ENCODE measurements at places on chromosomes 12 and 14.

DNA sequence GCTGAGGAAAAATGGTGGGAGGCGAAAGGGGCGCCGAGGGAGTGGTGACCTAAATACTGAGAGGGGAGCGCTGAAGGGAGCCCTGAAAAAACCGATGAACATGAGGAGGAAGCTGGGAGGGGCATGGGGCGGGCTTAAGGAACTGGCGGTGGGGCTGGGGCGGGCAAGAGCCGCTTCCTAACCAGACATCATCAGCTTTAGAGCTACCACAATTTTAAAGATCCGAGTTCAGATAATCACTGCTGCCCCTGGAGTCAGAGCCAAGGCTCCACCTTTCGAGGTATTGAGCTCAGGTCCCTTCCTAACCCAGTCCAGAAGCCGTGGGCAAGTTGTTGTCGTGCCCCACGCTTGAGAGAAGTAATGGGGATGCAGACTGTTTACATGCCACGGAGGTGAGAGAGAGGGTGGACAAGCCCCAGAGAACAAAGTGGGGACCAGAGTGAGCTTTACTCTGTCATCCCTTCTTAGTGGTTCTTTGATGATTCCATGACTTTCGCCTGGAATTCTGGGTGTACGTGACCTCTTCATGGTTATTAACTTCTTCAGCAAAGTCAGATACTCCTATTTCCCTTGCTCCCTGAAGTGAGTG, 393 bp downstream of the ORMDL2 start:
- DNase-seq, result no peak

- DNase-seq, result no peak
Measured at GRCh38 chr12:106360400-106360994, 2.9 kb downstream of the POLR3B start.

DNA sequence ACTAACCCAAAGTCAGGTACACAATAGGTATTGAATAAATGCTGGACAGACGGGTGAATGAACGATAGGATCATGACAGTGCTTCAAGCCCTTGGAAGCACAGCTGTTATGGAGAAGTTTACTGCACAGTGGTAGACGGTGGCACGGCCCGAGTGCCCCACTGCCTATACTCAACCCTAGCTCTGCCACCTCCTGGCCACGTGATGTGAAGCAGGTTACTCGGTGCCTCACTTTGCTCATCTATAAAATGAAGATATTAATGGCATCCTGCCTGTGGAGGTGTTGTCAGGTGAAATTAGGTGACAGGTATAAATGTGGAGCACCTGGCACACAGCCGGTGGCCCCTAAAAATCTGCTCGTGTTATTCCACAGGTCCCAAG, 5.8 kb downstream of the ASB2 start:
- DNase-seq, result no peak

DNA sequence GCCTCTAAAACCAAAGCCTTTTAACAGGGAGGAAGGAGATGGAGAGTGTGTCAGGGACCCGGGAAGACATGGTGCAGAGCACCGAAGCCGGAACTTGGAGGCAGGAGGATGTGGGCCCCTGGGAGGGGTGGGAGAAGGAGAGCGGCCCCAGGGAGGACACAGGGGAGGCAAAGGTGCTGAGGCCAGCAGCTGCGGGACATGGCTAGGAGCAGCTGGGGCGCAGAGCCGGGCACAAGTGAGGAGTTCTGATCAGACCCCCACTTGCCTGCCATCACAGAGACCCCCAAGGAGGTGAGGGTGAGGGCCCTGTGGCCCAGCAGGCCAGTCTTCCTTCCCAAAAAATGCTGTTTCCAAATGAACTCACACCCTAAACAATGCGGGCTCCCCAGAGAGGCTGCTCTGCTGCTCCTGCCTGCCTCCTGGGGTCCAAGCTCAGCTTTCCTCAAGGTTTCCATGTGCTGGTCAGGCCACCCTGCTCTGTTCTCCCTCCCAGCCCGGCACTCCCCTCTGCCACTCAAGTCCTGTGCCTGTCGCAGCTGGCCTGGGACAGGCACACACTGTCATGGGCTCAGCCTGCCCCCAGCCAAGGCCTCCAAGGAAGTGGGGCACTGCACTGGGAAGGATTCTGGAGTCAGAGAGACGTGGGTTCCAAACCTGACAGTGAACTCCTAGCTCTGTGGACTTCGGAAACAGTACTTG, 24.0 kb downstream of the CHGA start:
- no peak for DNase-seq

DNA sequence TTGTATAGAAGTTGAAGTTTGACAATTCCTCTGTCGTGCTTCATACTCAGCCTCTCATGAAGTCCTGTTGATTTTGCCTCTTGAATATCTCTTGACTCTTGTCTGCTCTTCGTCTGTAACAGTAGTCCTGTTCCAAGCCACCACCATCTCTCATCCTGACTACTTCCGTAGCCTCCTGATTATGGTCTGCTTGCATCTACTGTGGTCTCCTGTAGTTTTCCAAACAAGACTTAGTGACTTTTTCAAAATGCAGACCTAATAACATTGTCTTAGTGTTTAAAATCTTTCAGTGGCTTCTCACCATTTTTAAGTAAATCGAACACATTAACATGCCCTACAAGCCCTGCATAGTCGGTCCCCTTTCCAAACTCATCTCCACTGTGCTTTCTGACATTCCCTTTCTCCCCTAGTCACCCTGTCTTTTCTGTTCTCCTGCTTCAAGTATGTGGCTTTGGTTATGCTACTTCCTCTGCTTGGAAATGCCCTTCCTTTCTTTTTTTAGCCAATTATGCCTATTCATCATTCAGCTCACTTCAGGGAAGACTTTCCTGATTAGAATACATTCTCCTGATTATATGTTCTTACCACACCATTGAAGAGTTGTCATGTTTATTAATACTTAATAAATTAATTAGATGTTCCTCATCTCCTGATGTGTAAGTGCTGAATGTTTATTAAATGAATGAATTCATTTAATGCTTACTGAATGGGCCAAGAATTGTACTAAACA, 2.0 kb downstream of the SCYL2 start:
- DNase-seq, result no peak

Data from globus pallidus (tissue), 1 donor.